NK-92 treated with Interleukin-12 subunit alpha and Interleukin-12 subunit beta, amount 100 ng/mL, for 24 hours (cell line): ENCODE measurements at places on chromosomes 4 and X.

- no peak for DNase-seq
These were observed 81.5 kb downstream of the RCHY1 start for GRCh38 chr4:75432683-75433082.

- no peak for DNase-seq
These were observed 309.3 kb downstream of the FRMPD4 start for GRCh38 chrX:12447448-12448064.

DNA sequence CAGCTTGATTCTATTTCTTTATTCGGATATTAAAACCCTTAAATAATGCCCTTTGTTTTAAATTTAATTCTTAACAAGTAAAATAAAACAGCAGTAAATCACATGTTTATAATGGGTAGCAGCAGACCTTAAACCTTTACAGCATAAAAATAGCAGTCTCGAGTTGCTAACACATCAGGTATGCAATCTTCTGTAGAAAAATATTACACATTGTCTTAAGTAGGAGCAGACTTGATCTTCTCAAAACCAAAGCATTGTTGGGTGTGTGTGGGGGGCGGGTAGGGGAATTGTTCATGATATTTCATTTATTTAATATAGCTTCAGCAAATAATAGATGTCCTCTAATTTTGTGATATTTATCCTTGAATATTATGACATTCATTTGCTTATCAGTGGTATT, 331.4 kb downstream of the PCDH7 start:
- no peak for DNase-seq

DNA sequence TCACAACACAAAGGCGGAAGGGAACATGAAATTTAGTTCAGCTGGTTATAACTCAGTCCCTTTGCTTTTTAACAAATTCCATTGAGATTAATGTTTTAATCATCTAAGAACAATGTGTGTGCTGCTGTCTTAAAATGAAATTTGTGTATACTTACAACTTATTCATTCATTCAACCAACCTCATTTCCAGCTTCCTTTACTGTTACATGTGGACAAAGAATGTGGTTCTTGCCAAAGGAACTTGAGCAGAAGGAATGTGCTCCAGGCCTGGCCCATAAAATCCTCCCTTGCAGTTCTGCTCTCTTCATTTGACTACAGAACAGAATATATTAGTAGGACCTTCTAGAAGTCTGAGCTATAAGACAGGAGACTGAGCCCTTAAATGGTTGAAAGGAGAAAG, 176.8 kb upstream of the GLRA2 start:
- no peak for DNase-seq

- DNase-seq: no peak
These were observed 89.7 kb downstream of the ARHGAP10 start for GRCh38 chr4:147821555-147821954.
